ENCODE measurements at places on chromosomes 7 and 10. TPM values are rescaled to one million over a fixed set of nuclear protein-coding genes. Genes with fewer than 3 reads are reported as not detected.

Gene TUBAL3
- polyA plus RNA-seq = 0.40 TPM

Gene CLCN1
- polyA plus RNA-seq = 0.35 TPM

Gene ZSCAN25
- polyA plus RNA-seq = 20.4 TPM

Gene CALHM1
- 0.05 TPM for polyA plus RNA-seq

Gene SHTN1
- 27.5 TPM for polyA plus RNA-seq

Gene EEPD1
- 9.1 TPM for polyA plus RNA-seq

Gene SPDYE2
- polyA plus RNA-seq = 14.8 TPM

Gene RBP3
- 0.10 TPM for polyA plus RNA-seq

Gene HHEX
- 7.6 TPM for polyA plus RNA-seq
